Hepatocyte (in vitro differentiated cells): ENCODE measurements at places on chromosomes 2 and 18. TPM values are rescaled to one million over a fixed set of nuclear protein-coding genes. Genes with fewer than 3 reads are reported as not detected.

DNA sequence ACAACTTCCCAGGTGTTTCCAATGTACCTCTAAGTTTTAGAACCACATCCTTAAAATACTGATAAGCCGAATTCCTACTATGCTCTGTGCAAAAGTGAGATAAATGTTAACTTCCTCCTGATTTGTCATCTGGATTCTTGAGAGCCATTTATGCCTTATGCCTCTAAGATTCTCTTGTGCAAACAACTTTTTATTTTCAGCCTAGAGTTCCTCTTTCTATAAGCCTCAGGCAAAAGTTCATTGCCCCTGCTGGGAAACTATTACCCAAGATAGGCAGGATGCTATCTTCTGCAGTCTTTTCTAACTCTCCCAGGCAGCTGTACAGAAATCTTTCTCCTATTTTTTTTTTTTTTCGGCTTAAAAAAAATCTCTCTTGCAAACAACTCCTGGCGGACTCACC lies 216.1 kb downstream of the KCNJ3 start:
- no peak overlapping the region for H3K27ac ChIP-seq
- H3K4me3 ChIP-seq = no peak overlapping the region
- H3K36me3 ChIP-seq = no peaks in the 10 kb centered on the region
- no peaks in the 10 kb centered on the region for H3K27me3 ChIP-seq

GRCh38 chr2:42706836-42707235 lies 57.1 kb downstream of the OXER1 start:
- H3K27ac ChIP-seq = no peak overlapping the region
- no peaks in the 10 kb centered on the region for H3K27me3 ChIP-seq
- no peak overlapping the region for H3K4me3 ChIP-seq
- no peaks in the 10 kb centered on the region for H3K4me1 ChIP-seq

- no peak for DNase-seq
- H3K27ac ChIP-seq = peak overlapping the region; percentile 78
- H3K27me3 ChIP-seq = no peaks in the 10 kb centered on the region
- H3K4me1 ChIP-seq = peaks cover 7% of the 10 kb centered on the region
These were observed 79.6 kb upstream of the DNMT3A start for GRCh38 chr2:25421289-25421688.

DNA sequence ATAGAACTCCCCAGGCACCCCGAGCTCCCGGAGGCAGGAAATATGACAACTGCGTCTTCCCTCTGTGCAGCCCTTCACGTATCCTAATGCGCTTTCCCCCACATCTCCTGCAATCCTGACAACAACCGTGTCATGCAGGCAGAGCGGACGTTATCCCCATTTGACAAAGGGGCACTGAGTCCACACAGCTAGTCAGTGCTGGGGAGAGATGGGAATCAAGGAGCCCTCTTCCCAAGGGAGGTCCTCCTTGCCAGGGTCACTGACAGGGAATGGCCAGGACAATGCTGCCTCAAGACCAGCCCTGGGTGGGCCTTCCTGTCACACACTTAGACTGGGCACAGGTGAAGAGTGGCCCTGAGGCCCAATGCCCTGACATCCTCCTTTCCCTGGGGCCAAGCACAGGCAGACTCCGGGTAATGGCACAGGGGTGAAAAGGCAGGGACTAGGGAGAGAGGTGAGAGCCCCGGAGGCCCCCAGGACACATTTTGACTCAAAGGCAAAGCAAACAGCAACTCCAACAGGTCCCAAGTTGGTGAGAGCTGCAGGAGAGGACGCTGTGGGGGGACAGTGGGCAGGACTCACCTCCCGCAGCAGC lies 2.2 kb downstream of the ADCY3 start:
- no peaks in the 10 kb centered on the region for H3K27me3 ChIP-seq
- H3K27ac ChIP-seq = no peak overlapping the region
- no peaks in the 10 kb centered on the region for H3K36me3 ChIP-seq
- H3K4me3 ChIP-seq = no peak overlapping the region
- DNase-seq = no peak
- no peaks in the 10 kb centered on the region for H3K4me1 ChIP-seq

Gene TNS1
- 22.9 and 27.6 TPM in 2 replicates for total RNA-seq

- H3K36me3 ChIP-seq = no peaks in the 10 kb centered on the region
- H3K4me1 ChIP-seq = no peaks in the 10 kb centered on the region
- H3K4me3 ChIP-seq = no peak overlapping the region
- DNase-seq = no peak
- H3K27ac ChIP-seq = no peak overlapping the region
These were observed 47.8 kb downstream of the TNFRSF11A start for GRCh38 chr18:62372882-62373281.

Gene TEKT4
- total RNA-seq = not detected in 2 replicates

DNA sequence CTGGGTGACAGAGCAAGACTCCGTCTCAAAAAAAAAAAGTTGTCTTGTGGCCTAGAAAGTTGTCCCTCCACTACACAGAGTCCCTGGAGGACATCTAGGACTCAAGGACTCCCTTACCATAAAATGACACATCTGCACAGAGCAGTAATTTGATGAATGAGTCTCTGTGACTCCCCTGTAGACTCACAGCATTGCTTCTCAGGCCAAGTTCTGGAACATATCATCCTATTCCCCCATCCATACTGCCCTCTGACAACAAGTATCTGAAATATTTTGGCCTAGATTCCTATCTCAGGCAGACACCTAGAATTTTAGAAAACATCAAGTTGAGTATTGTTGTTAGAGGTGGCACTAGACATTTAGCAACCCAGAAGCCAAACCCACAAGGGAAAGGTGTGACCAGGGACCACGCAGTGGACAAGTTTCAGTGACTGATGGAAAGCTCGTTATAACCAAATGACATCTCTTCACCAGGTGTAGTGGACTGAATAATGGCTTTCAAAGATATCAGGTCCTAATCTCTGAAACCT lies 97.9 kb upstream of the ATP8B1 start:
- H3K27ac ChIP-seq = peak overlapping the region; percentile 77
- H3K4me1 ChIP-seq = no peaks in the 10 kb centered on the region
- DNase-seq = no peak
- H3K36me3 ChIP-seq = no peaks in the 10 kb centered on the region
- no peaks in the 10 kb centered on the region for H3K27me3 ChIP-seq

DNA sequence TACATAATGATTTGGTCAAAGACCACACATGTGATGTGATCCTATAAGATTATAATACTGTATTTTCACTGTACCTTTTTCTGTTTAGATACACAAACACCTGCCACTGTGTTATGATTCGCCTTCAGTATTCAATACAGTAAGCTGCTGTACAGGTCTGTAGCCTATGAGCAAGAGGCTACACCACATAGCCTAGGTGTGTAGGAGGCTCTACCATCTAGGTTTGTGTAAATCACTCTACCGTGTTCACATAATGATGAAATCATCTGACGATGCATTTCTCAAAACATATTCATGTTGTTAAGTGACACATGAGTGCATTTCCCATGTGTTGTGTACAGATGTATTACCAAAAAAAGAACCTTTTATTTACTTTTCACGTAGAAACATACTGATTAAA lies 74.5 kb downstream of the USP40 start:
- H3K4me3 ChIP-seq = no peak overlapping the region
- no peaks in the 10 kb centered on the region for H3K27me3 ChIP-seq
- H3K36me3 ChIP-seq = no peaks in the 10 kb centered on the region
- H3K4me1 ChIP-seq = no peaks in the 10 kb centered on the region

DNA sequence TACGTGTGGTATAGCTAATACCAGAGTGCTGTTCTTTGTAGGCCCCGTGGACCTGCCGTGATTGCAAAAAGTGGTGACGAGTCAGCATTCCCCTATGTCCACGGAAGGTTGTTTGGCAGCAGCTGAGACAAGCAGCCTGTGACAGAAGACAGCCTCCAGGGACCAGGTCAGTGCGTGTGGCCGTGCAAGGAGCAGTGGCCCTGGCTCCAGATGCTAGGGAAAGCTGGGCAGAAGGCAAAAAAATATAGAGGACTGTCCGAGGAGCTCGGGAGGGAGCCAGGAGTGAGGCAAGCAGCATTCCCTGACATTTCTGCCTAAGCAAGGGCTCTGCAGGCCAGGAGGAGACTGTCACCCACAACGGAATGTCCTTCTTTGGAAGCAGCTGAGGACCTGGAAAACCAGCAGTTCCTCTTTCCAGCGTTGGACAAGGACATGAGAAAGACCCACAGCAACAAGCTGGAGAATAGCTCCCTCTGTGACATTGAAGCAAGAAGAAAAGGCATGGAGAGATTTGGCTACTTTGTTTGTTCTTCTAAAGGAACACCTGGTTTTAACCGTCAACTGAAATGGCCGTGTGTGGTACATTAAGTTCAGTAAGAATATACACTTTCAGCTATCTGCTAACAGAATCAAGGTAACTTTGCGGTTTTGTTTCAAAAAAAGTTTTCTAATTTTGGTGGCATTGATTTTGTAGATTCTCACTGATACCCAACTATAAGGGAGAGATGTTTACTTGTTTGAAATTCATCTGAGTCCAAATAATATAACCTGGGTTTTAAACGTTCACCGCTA lies 58.3 kb downstream of the NPAS2 start:
- peak overlapping the region; percentile 13 for H3K27ac ChIP-seq
- no peaks in the 10 kb centered on the region for H3K36me3 ChIP-seq
- no peak for DNase-seq
- no peak overlapping the region for H3K4me3 ChIP-seq

GRCh38 chr2:144630459-144631215 lies 110.7 kb upstream of the ZEB2 start:
- no peak overlapping the region for H3K27ac ChIP-seq
- no peak overlapping the region for H3K4me3 ChIP-seq
- no peaks in the 10 kb centered on the region for H3K4me1 ChIP-seq
- no peaks in the 10 kb centered on the region for H3K36me3 ChIP-seq
- no peak for DNase-seq

Gene MYCN
- total RNA-seq = 14.6 and 16.7 TPM in 2 replicates

GRCh38 chr2:197852108-197852507 lies 47.7 kb downstream of the PLCL1 start:
- no peaks in the 10 kb centered on the region for H3K4me1 ChIP-seq
- no peaks in the 10 kb centered on the region for H3K36me3 ChIP-seq
- no peak overlapping the region for H3K4me3 ChIP-seq
- H3K27ac ChIP-seq = no peak overlapping the region
- DNase-seq = no peak

GRCh38 chr2:227793148-227793712 lies 20.4 kb upstream of the CCL20 start:
- H3K36me3 ChIP-seq = no peaks in the 10 kb centered on the region
- no peaks in the 10 kb centered on the region for H3K4me1 ChIP-seq
- no peak for DNase-seq

- H3K27me3 ChIP-seq = no peaks in the 10 kb centered on the region
- no peaks in the 10 kb centered on the region for H3K36me3 ChIP-seq
- no peak for DNase-seq
- H3K27ac ChIP-seq = no peak overlapping the region
- no peak overlapping the region for H3K4me3 ChIP-seq
- no peaks in the 10 kb centered on the region for H3K4me1 ChIP-seq
These were observed 145.6 kb downstream of the LAMA1 start for GRCh38 chr18:6971823-6972478.

DNA sequence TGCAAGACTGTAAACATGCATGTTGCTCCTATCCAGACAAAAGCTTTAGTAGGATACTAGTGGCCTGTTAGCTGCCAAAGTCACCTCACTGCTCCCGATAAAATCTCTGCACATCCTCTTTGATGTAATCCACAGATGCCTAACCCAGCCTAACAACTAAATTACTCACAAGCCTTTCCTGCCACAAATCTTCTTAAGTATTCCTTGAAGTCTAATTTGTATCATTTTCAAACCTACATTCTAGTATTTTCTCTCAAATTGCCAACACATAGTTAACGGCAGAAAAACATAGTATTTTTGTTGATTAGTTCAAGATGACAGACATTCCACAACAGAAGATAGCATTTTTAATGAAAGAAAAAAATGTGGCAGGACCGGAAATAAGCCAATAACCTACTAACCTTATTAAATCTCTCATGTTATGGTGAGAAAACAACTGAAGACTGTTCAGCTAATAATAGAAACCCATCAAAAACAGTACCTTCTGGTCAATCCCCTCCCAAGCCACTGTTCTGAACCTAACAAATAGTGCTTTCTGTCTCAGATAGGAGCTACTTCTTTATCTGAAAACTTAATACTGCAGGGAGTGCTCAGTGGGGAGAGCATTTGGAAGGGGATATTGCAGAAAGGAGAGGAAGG lies at the start of gene MPP4:
TSS of gene MPP4 (minus strand) at position 57 of the 639 bp plus-strand sequence. CDS start 4,690 bp downstream, outside the sequence.
- no peak within 1 kb of the TSS for H3K4me3 ChIP-seq
- no peaks in the 10 kb centered on the region for H3K36me3 ChIP-seq
- no peak for DNase-seq
- H3K4me1 ChIP-seq = peaks cover 16% of the 10 kb centered on the region
- peak within 1 kb of the TSS; percentile 37 for H3K27ac ChIP-seq

DNA sequence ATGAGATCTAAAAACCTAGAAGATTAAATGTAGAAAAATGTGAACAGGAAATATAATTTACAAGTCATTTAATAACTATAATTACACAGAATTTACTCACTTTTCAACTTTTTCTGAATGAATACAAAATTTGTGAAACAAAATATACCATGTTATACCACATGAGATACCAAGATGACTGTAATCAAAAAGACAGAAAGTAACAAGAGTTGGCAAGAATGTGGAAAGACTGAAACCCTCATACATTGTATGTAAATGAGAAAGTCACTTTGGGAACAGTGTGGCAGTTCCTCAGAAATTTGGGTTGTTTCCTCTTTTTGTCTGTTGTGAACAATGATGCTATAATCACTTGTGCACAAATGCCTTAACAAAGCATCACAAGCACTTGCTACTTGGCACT lies 145.4 kb upstream of the ZNF804A start:
- H3K4me3 ChIP-seq = no peak overlapping the region
- no peaks in the 10 kb centered on the region for H3K27me3 ChIP-seq
- DNase-seq = no peak
- no peaks in the 10 kb centered on the region for H3K36me3 ChIP-seq
- H3K27ac ChIP-seq = no peak overlapping the region
- H3K4me1 ChIP-seq = no peaks in the 10 kb centered on the region

Gene GCKR
- total RNA-seq = 7.2 and 7.4 TPM in 2 replicates

Gene KIAA2012
- 0.27 TPM in 1 of 2 replicates, not detected in the other for total RNA-seq

Gene SATB2
- total RNA-seq = 7.7 and 8.7 TPM in 2 replicates
